ENCODE measurements at places on chromosomes 3 and 15.

- DNase-seq = no peak
Observed at GRCh38 chr3:45599984-45600650, 5.6 kb downstream of the LIMD1 start.

- no peak for DNase-seq
Observed at GRCh38 chr3:40268802-40269524, 40.5 kb upstream of the EIF1B start.

GRCh38 chr3:72567474-72567873, 280.8 kb downstream of the SHQ1 start:
- no peak for DNase-seq

DNA sequence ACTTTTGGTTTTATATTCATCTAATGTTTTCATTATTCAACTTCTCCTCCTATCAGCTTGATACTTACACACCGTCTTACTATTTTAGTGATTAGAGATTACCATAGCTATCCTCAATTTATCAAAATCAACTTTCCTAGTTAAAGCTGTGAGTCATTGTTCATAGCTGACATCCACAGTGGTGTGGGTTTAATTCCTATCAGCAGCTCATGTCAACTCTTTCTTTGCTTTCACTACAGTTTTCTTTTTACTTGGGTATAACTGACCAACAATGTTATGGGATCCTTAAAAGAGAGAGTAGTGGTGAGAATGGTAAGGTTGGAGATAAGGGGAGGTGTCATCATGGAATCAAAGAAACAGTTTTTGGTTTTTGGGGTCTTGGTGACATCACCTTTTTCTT, 112.7 kb downstream of the NFKBIZ start:
- DNase-seq = no peak

DNA sequence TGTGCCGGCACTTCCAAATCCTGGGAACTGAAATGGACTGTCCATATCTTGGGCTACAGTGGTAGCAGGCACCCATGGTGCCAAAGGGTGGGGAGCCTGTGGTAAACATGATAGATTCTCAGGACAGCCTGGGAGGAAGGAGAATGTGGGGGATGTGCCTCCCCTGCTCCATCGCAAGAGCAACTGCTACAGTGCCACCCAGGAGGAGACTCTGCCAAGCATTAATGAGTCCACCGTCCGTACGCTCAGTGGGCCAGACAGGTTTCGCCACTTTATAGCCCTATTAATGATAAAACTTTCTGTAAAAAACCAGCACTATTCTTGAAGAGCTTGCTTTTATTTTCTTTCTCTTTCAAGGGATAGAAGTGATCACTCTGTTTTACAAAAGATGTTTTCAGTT, 75.2 kb downstream of the FMN1 start:
- DNase-seq = no peak

DNA sequence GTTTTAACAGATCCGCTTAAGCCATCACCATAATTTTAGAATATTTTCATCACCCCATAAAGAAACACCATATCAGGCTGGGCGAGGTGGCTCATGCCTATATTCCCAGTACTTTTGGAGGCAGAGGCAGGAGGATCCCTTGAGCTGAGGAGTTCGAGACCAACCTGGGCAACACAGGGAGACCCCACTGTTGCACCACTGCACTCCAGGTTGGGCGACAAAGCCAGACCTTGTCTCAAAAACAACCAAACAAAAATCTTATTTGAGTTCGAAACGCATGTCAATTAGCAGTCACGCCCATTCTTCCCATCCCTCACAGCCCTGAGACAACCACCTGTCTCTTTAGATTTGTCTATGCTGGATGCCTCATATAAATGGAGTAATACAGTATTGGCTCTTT, 119.9 kb downstream of the KLF13 start:
- DNase-seq = no peak
